ENCODE measurements at places on chromosomes 1 and 21.

DNA sequence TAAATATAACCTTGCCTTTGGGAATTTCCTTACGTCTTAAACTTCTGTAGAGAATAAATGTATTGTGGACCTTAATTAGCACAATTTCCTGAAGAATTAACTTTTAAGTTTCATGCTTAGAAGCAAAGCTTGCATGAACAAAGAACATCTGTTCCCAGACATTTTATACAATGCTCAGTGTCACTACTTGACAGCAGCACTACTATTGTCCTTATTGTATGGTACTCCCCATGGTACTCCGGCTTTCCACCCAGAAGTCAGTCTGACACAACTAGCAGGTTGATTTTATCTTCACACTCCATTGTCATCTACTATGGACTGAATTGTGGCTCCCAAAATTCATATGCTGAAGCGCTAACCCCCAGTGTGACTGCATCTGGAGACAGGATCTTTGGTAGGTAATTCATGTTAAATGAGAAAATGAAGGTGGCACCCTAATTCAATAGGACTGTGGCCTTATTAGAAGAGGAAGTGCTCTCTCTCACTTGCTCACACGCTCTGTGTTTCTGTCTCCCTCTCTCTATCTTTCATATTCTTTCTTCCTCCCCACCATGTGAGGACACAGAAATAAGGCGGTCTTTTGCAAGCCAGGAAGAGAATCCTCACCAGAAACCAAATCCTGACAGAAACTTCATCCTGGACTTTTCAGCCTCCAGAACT, 10.7 kb upstream of the OR2B11 start:
- DNase-seq = no peak

GRCh38 chr1:209506101-209506500, 77.4 kb upstream of the CAMK1G start:
- no peak for DNase-seq

DNA sequence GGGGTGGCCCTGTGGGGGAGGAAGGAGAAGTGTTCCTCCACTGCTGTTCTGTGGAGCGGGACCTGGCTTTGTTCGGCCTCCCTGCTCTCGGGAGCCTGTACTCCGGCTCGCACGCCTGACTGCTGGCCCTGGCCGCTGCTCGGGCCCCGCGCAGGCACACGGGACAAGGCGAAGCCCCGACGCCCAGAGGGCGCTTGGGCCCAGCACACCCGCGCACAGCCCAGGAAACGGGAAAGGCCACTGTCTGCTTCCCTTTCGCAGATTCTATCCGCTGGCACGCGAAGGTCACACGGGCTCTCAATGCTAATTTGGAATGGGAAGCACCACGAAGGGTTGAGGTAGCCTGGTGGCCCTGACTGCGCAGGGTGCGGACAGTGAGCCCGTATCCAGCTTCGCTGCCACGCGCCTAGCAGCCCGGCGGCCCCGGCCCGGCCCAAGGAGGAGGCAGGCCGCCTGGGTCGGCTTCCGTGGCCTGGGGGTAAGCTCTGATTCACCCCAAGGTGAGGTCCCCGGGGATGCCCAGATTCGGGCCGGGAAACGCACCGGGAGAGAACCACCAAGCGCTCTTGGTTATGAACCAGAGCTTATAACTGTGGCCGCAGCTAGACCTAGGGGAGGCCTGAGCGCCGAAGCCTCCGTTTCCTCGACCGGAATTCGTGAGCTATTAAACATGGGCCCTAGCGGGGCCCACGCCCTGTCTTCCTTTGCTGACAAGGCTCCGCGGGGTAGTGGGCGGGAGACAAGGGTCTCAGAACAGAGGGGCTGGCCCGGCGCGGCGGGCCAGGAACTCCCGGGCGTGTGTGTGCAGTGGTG, 19.7 kb upstream of the TBX15 start:
- DNase-seq = no peak

DNA sequence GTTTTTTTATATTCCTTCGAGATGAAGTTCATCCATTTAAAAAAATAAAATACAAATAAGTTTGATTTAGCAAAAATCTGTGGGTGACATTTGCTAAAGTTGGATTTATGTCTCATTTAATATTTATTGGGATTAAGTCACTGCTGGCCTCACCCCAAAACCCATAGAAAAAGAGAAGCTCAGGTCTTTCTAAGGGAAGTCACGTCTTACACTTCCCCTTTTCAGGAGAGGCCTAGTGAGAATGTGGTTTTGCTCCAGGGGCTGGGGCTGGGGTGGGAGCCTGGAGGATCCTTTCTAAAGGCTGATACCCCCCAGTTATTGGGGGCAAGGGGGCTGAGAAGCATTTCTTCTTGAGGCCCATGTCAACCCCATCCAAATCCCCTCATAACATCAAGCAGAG, 300.3 kb downstream of the DSCAM start:
- DNase-seq = no peak

DNA sequence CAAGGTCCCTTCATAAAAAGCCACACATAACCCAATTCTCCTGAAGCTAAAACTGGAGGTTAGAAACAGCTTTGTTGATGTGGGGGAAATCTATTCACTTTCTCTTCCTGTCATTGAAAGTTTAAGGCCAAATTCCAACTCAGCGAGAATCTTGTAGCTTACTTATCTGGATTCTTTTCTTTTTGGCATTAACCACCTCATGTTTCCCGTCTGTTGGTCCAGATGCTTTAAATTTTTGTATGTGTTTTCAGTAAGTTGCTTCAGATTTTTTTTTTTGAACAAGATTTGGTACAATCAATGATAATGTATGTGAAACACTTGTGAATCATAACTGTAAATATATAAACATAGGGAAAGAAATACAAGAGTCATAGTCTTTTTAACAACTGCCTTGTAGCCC, 33.7 kb upstream of the NEK7 start:
- no peak for DNase-seq

- DNase-seq = no peak
Observed at GRCh38 chr1:4079815-4080214, 179.7 kb upstream of the C1orf174 start.

- no peak for DNase-seq
Observed at GRCh38 chr1:159978107-159978398, 24.0 kb upstream of the SLAMF9 start.

DNA sequence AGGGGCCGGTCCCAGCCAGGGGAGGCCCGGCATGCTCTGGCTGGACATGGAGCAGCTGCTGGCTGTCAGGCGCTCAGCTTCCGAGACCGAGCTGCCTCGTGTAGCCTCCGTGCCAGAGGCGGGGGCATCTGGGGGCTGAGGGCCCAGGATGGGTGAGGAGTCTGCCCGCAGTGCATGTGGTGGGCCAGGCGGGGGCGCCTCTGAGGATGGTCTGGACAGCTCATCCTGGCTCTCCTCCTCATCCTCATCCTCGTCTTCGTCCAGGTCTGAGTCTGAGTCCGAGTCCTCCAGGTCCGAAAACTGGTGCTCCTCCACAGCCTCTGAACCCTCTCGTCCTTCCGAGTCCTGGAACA, 28.9 kb upstream of the EDN2 start:
- no peak for DNase-seq

- no peak for DNase-seq
Observed at GRCh38 chr1:181391301-181391900, 91.9 kb upstream of the CACNA1E start.

GRCh38 chr1:72296501-72296900, 14.2 kb upstream of the NEGR1 start:
- DNase-seq = no peak

DNA sequence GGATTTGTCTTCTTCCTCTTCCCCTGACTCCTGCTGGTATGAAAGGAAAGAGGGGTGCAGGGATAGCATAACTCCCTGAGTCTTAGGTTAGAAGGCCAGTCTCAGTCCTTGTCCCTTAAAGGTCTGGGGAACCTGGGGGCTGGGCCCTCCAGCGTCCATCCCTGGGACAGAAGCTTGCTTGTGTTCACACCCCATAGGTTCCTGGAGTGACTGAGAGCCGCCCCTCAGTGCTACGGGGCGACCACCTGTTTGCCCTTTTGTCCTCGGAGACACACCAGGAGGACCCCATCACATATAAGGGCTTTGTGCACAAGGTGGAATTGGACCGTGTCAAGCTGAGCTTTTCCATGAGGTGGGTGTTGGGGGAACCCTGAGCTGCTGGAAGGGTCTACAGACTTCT, 13.1 kb downstream of the RHOC start:
- no peak for DNase-seq

DNA sequence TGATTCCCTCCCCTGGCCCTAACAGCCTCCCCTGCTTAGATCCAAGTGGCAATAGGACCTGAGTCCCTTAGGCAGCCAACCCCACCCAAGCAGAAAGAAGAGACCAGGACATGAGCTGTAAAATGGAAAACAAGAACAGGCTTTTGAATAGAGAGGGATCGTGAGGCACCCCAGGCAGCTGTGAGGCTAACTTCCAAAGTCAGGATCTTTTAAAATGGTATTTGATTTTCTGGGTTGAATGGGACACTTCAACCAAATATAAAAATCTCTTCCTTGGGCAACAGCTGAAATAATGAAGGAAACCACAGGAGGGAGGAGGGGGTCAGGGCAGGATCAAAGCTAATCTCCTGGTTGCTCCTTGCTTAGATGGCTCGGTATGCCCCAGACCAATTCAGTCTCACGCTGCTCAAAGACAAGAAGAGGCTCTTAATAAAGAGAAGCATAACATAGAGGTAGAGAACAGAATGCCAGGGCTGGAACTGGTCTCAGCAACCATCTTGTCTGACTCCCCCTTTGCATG, 28.6 kb upstream of the AVPR1B start:
- DNase-seq = no peak

GRCh38 chr21:35400233-35400939, 351.3 kb upstream of the RUNX1 start:
- peak; percentile 69 for DNase-seq

DNA sequence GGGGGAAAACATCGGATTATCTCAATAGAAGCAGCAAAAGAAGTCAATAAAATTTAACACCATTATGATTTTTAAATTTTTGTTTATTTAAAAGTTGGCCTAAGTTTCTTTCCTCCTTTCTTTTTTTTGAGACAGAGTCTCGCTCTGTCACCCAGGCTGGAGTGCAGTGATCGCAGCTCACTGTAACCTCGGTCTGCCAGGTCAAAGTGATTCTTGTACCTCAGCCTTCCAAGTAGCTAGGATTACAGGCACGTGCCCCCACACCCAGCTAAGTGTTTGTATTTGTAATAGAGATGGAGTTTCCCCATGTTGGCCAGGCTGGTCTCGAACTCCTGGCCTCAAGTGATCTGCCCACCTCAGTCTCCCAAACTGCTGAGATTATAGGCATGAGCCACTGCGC, 20.9 kb downstream of the SLC2A5 start:
- DNase-seq = no peak

- DNase-seq = no peak
Observed at GRCh38 chr1:205907794-205908193, 35.5 kb downstream of the SLC26A9 start.

DNA sequence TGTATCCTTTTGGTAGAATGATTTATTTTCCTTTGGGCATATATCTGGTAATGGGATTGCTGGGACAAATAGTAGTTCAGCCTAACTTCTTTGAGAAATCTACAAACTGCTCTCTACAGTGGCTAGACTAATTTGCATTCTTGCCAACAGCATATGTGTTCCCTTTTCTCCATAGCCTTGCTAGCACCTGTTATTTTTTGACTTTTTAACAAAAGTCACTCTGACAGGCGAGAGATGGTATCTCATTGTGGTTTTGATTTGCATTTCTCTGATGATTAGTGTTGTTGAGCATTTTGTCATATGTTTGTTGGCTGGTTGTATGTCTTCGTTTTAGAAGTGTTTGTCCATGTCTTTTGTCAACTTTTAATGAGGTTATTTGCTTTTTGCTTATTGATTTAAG, 99.8 kb downstream of the UCK2 start:
- DNase-seq = no peak

DNA sequence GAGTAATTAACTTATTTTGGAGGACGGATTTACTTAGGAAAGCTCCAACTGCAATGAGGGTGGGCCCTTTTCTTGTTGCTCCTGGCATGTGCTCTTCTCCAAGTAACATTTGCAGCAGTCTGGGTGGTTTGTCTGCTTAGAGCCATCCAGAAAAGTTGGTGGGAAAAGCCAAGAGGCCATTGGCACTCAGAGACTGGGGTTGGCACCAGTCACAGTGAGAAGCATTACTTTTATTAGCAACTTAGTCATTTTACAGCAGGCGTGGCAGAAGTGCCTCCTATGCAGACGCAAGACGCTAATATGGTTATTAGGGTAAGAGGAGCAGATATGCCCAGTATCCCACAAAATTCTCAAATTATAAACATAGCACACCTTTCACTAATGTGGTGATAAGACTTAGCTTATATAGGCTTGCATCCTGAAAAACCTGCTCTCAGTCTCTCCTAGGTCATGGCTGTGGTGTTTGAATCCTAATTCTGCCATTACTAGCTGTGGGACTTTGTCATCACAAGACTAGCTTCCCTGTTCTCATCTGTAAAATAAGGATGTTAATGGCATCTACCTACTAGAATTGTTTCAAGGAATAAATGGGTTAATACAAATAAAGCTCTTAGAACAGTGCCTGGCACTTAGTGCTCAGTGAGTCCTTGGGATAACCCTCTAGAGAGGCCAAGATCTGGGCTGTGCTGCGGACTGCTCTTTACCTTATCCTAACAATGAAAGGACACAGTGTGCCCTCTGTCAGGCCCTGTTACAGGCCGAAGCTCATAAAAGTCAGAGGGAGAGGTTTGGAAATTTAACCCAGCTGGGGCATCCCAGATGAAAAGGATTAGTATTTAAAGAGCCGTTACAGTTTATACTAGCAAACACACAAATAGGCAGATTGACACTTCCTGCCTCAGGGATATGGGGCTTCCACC, 154.6 kb downstream of the ROR1 start:
- no peak for DNase-seq

GRCh38 chr1:18636596-18637508, 6.2 kb downstream of the PAX7 start:
- no peak for DNase-seq

- DNase-seq = no peak
Observed at GRCh38 chr1:167792188-167792565, 70.4 kb downstream of the MPZL1 start.

- no peak for DNase-seq
Observed at GRCh38 chr1:193281894-193282293, 95.5 kb upstream of the B3GALT2 start.

GRCh38 chr1:198295225-198295624, 138.4 kb downstream of the NEK7 start:
- DNase-seq = no peak

- DNase-seq = no peak
Observed at GRCh38 chr1:7646164-7646563, 124.9 kb upstream of the VAMP3 start.

DNA sequence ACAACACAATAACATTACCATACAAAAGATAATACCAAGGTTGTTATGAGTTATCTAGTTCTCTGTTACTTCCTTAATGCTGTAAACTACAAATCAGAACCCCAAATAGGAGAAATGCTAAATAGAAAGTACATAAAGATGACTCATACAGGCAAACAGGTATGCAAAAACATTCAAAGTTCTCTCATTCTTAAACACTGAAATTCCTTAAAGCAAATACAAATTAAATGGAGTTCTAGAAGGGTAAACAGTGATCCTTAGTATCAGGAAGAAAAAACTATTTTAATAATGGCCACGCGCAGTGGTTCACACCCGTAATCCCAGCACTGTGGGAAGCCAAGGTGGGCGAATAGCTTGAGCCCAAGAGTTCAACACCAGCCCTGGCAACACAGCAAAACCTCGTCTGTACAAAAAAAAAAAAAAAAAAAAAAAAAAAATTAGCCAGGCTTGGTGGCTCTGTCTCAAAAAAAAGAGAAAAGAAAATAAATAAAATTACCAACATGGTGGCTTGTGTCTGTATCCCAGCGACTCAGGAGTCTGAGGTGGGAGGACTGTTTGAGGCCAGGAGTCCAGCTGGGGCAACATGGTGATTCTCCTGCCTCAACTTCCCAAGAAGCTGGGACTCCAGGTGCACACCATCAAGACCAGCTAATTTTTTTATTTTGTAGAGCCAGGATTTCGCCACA, 17.5 kb downstream of the FBXO42 start:
- no peak for DNase-seq

- DNase-seq = peak; percentile 49
Observed at GRCh38 chr1:227887697-227888403, 59.9 kb downstream of the WNT9A start.
